ENCODE measurements at places on chromosomes 1 and 21.

DNA sequence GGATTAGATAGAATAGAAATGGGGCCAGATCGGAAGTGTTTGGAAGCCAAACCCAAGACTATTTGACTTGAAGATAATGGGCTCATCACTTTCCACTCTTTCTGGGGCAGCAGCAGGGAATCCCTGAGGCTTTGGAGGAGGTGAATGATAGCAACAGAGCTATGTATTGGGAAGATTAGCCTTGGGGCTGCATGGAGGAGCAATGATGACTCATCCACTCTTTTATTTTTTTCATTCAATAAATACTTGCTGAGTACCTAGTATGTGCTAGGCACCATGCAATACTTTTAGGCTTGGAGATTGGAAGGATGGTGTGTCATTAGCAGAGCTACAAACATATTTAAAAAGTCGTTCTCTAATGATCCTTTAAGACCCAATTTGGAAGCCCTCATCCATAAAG lies 166.9 kb upstream of the FOXD3 start:
- no peak for DNase-seq

- no peak for DNase-seq
Measured at GRCh38 chr1:22412932-22413727, 38.5 kb upstream of the ZBTB40 start.

- DNase-seq, result no peak
Measured at GRCh38 chr1:230127105-230128054, 60.3 kb downstream of the GALNT2 start.

- no peak for DNase-seq
Measured at GRCh38 chr1:15943992-15944307, 32.0 kb downstream of the ZBTB17 start.

GRCh38 chr1:30824736-30825429 lies 67.3 kb upstream of the LAPTM5 start:
- DNase-seq, result no peak

DNA sequence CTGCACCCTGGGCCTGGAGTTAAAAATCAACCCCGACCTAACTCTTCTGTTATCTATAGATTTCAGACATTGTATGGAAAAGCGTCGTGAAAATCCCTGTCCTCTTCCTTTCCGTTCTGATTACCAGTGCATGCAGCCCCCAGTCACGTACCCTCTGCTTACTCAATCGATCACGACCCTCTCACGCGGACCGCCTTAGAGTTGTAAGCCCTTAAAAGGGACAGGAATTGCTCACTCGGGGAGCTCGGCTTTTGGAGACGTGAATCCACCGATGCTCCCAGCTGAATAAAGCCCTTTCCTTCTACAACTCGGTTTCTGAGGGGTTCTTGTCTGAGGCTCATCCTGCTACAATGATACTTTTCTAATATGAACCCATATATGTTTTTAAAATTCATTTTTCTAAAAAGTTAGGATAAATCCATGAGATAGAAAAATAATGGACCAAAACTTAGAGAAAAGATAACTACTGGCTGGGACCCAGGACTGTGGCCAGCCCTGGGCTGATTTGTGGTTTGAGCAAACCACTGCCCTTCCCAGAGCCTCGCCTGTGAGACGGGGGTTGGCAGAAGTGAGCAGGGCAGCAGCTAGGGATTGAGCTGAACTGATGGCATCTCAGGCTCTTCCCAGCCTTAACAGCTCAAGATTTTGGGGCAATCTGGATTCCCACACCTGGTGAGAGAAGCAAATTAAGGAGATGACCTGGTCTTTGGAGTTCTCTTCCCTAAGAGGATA lies 5.0 kb downstream of the UQCRHL start:
- DNase-seq, result no peak

DNA sequence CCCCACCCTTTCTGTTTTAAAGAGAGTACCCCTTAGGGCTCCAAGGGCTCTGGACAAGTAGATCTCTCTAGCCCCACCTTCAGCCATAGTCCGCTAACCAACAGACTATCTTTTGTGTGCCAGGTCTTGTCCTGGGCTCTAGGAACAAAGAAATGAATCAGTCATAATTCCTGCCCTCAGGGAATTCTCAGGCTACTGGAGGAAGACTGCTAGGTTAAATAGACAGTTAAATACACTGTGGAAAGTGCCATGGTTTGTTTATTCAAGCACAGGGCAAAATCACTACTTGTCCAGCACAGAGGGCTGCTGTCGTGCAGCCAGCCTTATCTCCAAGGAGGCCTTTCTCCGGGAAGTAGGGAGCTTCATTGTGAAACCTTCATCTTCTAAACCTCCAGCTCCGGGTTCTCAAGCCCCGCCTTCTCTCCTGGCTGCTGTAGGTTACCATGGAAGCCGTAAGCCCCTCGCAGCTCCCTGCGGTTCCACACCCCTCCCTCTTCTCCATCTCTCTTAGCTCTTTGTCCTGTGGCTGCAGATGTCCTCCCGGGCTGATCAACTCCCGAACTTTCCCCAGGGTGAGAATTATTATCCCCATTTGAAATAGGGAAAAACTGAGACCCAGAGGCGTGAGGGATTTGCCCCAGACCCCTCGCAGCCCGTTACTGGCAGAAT lies 29.8 kb downstream of the SHISAL2A start:
- no peak for DNase-seq

- DNase-seq, result no peak
Measured at GRCh38 chr1:150796374-150796773, 11.7 kb downstream of the CTSK start.

DNA sequence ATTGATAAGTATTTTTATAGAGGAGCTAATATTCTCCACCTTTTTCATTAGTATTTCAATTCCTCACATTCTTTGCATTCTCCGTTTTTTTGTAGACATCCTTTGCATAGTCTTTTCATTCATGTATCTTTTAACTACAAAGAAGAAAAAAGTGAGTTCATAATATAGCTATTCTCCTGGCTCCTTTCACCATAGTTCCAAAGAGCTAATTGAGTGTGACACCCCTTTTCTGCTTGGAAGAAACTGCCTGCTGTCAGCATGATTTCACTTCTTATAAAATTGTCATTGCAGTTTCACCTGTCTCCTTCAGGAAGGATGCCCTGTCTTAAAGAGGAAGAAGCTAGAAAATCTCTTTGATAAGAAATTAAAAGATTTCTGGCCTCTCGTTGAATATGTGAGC lies 991.1 kb downstream of the KCNT2 start:
- DNase-seq, result no peak

DNA sequence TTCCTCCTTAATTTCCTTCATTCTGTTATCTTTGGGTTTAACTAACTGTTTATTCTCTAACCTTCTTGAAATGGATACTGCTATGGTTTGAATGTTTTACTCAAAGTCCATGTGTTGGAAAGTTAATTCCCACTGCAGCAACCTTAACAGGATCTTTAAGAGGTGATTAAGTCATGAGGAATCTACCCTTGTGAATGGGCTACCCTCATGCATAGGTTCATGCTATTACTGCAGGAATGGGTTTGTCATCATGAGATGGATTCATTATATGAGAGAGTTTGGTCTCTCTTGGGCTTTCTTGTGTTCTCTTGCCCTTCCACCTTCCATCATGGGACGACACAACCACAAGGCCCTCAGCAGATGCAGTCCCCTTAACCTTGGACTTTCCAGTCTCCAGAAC lies 516.9 kb downstream of the ADGRL2 start:
- DNase-seq, result no peak

GRCh38 chr1:200143347-200143746 lies 115.8 kb downstream of the NR5A2 start:
- DNase-seq, result no peak

- no peak for DNase-seq
Measured at GRCh38 chr1:66446261-66447001, 87.5 kb upstream of the SGIP1 start.

DNA sequence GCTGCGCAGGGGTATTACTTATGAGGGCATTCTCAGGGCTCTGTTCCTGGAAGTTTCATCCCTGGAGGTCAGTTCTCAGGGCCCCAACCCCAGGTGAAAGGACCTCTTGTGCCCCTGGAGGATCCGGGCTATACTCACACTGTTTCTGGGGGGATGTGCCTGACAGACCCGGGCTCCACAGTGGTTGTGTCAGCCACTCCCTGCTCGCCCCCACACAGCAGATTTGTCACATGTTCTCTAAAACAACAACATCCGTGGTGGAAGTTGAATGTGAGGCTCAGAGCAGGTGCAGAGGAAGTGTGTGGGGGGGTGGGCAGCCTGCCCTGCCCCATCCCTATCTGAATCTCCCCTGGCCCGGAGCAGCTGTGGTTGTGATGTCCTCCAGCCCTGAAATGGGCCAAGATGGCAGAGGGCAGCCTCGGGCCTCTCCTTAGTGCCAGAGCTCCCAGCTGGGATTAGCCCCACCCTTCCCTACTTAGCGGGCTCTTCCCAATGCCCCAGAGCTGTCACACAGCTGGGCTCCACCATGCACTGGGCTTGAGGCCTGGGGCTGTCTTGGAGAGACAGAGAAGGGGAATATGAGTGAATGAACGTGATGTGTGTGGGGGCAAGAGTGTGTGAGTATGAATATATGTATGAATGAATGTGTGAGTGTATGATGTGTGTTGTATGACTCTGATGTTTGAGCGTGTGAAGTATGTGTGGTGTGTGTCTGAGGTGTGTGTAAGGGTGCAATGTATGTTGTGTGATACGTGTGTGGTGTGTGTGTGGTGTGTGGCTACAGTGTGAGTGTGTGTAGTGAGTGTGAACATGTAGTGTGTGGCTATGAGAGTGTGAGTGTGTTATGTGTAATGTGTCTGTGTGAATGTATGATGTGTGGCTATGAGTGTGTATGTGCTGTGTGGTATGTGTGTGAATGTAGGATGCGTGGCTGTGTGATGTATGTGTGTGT lies 1.5 kb upstream of the FCMR start:
- no peak for DNase-seq

DNA sequence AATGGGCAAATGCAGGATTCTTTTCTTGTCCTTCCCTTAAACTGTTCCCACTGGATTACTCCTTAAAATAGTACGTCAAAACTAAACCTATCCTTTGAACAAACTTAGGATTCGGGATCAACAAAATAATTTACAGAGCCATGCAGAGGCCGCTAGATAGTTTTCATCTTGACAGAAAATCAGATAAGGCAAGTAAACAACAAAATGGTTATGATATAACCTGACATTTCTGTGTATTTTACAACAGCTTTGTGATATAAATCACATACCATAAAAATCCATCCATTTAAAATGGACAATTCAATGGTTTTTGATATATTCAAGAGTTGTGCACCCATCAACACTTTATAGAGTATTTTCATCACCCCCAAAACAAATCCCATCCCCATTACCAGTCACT lies 11.2 kb downstream of the SCAF4 start:
- no peak for DNase-seq

DNA sequence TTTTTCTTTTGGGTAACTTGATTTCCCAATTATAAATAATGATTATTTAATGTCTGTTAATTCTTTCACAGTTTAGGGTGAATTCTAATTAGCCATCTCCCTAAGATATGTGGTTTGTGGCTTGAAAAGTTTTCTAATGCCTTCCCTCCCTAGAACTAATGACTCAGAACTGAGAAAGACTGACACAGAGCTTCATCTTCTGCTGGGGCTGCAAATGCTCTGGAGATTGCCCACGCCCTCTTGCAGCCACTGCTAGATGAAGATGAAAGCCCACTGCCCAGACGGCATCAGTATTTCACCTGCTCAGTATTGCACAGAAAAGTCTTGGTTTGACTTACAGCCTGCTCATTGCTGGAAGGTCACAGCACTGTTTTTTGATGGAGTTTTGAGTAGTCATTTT lies 101.5 kb downstream of the ST6GALNAC3 start:
- DNase-seq, result no peak

DNA sequence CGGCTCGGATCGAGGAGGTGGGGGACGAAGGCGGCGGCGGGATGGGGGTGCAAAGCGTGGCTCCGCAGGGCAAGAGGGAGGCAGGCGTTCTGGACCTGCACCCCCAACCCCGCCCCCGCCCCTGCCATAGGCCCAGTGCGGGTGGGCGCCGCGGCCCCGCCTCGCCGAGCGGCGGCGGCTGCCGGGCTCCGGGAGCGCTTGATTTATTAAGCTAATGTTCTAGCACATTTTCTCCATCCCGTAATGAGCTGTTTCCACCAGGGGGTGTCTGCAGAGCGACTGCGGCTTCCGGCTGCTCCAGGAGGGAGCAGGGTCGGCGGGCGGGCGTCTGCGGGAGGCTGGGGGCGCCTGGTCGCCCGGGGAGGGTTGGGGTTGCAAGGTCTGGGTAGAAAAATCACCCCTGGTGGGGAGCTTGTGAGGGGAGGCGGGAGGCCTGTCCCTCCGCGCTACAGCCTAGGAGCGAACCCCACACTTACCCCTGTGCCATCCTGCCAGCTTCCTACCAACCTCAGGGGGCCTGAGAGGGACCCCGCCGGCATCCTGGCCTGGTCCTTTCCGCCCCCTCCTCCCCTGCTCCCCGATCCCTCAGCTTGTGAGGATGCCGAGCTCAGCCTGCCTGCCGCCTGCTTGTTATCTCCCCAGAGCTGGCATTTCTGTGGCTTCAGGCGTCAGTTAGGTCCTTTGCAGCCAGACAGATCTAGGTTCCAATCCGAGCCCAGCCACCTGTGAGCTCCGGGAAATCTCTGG lies 48.5 kb upstream of the ACOT11 start:
- no peak for DNase-seq

GRCh38 chr1:172484252-172484651 lies 40.4 kb upstream of the PIGC start:
- DNase-seq, result no peak

DNA sequence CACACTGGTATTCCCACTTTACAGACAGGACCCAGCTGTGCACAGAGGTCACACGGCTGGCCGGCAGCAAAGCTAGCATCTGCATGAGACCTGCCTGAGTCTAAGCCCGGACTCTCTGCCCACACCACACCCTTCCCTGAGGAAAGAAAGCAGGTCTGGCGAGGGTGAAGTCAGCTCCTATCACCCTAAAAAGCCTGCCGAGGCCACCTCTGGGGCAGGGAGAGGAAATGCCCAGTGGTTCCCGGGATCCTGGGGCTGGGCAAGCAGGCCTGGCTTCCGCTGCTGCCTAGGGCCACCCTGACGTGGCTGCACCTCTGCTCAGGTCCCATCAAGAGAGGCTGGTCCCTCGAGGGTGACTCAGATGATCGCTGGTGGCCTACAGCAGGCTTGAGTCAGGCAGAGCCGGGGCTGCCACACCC lies 42.2 kb downstream of the RAP1GAP start:
- no peak for DNase-seq

DNA sequence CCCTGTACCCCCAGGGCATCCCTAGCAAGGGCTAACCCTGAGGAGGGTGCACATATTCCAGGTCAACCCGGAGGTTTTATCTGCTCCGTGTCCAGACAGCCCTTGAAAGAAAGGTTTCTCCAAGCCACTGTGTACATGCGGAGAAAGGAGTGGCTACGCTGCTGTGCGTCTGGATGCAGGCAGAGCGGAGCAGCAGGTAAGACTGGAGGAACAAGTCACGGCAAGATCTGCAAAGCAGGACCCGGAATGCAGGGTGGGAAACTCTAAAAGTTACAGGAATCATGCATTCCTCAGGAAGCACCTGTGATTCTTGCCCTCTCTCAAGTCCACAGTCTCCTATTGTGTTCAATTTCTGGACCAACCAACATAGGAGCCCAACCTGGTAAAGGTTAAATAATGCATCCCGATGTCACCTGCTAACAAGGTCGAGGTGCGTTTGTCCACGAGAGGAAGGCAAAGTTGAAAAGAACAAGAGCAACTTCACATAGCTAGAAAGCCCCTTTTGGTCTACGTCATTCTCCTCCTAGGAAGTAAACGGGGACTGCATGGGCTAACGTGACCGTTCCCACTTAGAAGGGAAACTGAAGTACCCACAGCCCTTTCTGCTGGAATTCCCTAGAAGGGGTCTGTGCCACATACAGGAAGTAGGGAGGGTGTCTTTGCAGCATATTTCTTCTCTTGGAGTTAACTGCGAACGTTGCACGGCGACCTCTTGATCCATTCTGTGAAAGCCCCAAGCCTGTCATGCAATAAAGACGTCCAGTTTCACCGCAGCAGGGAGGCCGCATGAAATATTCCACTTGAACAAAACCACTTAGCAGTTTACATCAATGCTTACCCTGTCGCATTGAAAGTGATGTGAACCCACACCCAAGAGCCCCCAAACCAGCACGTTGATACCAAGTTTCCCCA lies 5.8 kb downstream of the TIAM1 start:
- no peak for DNase-seq

Data from ascending aorta (tissue), 2 donors.